CD4-positive, alpha-beta T cell treated with Interleukin-21 for 1 hour (primary cell): ENCODE measurements at places on chromosomes 3 and 15.

- DNase-seq, result peak; percentile 40
Measured at GRCh38 chr15:90264671-90265070, 801 bp upstream of the NGRN start.

GRCh38 chr3:133965906-133966305 lies 63.8 kb downstream of the SLCO2A1 start:
- DNase-seq, result no peak

- DNase-seq, result no peak
Measured at GRCh38 chr15:93012786-93013185, 76.2 kb downstream of the RGMA start.

DNA sequence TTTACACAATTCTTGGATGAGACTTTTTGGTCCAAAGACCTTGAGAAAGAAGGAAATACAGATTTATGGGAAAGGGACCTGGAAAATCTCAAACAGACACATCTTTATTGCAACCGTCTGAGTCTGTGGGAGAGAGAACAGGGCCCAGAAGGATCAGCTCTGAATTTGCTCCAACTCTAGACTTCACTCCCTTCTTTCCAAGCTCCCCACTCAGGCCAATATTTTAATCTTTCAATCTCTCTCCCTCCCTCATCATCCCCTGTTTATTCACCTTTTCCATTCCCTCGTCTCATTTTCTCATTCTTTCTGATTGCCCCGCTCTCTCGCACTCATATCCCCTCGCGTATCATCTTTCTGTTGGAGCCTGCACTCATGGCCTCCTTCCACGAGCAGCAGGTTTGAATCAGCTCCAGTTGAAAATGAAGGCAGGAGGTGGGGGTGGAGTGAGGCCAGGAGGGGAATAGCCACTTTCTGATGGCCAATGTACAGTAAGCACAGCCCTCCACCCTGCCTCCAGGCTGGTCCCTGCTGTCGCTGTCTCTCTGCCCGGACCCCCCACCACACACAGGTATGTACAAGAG lies 63.6 kb upstream of the BOC start:
- DNase-seq, result no peak

DNA sequence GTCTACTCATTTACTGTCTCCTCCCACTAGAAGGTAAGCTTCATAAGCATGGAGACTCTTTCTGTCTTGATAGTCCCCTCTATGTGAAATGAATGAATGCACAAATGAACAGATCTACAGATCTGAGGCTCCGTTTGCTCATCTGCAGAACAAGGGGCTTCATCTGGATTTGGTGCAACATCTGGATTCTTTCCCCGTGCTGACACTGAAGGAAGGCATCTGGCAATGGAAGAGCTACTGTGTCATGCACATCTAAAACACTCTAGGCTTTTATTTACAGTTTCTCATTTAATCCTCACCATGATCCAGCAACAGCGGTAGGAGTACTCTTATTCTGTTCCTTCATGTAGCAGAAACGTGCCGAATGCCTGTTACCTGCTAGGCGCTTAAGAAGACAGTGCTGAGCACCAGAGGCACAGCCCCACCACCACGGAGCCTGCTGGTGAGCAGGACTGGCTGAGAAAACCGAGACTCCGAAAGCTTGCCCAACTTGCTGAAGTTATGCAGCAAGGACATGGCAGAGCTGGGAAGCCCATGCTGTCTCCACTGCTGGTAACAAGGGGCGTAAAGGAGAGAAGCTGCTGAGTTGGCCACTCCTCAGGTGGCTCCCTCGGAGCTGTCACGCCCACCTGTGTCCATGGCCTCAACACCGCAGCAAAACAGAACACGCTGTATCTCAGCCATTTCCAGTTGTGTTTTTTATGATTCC lies 31.1 kb downstream of the LSM3 start:
- DNase-seq, result no peak

DNA sequence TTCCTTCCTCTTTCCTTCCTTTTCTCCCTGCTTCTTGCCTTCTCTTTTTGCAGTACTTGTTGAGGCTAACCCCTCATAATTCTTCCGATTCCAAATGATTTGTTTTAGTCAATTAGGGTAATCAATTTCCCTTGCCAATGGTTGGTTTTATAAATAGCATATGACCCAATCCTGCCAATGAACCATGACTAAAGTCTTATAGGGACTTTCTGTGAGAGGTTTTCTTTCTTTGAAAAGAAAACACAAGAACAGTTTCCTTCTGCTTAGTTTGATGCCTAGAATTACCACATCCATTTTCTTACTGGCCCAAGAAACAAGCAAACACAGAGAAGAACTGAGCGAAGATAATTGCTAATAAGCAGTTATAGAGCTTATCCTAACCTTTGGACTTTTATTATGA lies 292.5 kb upstream of the SATB1 start:
- DNase-seq, result no peak

DNA sequence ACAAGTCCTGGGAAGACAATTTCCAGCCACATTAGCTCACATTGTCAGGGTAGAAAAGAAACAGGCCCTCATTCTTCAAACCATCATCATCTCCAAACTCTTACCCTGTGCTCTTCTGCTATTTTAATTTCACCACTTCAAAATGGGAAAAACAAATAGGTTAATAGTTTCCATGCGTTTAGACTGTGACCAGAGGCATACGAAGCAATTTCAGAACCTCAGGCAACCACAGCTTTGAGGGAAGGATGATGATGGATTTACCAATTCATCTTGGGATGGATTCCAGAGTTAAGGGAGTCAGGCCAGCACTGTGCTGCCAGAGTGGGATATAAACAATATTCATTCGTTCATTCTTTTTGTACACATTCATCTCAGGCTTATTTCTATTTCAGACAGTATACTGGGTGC lies 307.8 kb upstream of the TPRG1 start:
- DNase-seq, result no peak

- no peak for DNase-seq
Measured at GRCh38 chr3:115549071-115549470, 74.2 kb upstream of the GAP43 start.

DNA sequence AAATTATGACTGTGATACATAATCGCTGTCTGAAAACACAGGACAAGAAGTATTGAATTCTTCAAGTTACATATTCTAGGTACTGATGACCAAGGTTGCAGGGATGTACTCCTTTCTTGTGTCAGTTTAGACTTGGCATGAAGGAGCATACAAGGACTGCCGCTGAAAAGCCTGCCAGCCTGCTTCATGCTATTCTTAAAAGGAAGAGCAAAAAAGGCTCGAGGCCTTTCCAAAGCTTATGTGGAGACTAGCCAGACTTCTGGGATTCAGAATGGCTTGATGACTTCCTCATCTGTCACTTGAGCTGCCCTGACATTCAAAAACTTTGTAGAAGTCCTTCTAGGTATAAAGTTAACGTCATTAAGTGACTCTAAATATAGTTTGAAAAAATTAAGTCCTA lies 92.0 kb downstream of the CADM2 start:
- DNase-seq, result no peak

- DNase-seq, result no peak
Measured at GRCh38 chr3:134609821-134610431, 40.9 kb downstream of the KY start.

GRCh38 chr15:100484443-100484842 lies 44.3 kb downstream of the CERS3 start:
- no peak for DNase-seq

DNA sequence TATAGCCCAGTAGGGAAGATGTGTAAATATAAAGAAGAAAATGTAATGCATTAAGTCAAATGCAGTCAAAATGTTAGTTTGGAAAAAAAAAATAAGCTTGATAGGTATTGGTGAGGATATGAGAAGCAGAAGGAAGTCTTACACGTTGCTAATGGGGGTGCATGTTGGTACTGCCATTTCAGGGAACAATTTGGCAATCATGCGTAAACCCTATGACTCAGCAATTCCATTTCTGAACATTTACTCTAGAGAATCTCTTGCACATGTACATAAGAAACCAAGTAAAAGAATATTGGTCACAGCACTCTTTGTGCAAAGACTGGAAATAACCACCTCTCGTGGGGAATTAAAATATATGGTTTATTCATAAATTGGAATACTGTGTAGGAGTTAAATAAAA lies 35.5 kb upstream of the TIMP4 start:
- no peak for DNase-seq
